NCI-H526 (cell line): ENCODE measurements at places on chromosomes 7 and 10.

DNA sequence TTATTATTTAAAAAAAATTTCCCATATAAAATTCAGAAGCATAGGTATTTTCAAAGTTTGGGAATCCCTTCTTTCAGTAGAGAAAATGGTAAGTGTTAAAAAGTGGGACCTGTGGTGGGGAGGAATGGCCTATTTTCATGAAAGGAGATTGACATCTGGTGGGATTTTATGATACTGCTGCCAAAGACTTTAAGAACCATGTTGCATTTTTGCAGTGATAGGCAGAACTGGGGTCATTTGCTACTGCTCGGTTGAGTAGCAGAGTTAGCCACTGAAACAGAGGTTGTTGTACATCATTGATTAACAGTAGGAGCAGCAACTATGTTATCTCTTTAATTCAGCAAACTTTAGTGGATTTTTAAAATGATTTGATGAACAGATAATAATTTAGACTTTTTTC is 4.4 kb downstream of the BICC1 start:
- DNase-seq, result no peak

DNA sequence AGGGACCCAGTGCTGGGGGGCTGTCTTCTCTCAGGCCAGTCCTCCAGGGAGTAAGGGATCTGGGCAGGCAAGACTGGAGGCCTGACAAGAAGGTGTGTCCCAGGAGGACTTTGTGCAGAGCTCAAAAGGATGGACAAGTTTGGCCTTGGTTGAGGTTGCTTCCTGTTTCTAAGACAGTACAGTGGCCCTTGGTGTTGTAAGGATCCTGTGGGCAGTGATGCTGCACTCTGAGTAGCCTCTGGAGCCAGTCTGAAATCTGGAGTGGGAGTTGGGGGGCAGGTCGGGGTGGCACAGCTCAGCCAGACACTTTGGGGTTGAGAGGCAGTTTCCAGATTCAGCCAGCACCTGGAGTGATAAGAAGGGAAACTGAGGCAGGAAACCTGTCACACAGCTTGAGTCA is 139.2 kb upstream of the ZMIZ1 start:
- DNase-seq, result no peak

GRCh38 chr7:19560111-19560883 is 148.5 kb downstream of the POLR1F start:
- DNase-seq, result no peak

DNA sequence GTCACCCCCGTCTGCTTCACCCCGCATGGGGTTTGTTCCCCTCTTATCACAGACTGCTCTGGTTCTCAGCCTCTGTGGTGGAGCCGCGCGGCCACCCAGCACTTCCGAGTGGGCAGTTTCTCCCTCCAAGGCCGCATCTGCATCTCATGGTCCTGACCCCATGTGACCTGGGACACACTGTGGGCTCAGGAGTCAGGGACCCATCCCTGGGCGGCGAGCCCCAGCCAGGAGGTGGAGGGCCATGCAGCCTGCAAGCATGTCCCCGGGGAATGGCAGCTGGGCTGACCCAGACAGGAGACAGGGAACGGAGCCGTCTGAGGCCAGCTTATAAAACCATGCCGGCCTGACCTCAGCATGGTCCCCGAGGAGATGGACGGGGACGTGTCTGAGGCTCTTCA is 25.2 kb upstream of the TTYH3 start:
- DNase-seq, result no peak

DNA sequence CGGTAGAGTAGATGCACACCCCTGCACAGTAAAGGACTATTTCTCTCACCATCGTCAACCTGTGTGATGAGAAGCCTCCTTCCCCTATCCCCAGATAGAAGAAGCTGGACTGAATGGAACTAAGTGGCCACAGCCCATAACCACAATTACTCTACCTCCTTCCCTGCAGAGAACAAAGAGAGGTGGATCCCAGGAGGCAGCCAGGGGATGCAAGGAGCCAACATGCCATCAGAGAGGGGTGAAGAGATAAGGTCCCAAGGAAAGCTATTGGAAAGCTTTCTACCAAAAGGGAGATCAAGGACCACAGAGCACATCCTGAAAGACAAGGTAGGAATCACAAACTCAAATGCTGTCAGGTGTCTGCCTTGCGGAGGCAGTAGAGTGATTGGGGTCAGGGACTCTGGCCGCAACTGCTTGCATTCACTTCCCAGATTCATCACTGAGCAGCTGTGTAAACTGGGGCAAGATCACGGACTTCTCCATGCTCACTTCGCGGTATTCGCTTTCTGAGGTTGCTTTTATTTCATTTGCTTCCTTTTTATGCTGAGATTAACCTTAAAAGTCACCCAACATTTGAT is 81.6 kb upstream of the MYO3A start:
- no peak for DNase-seq

GRCh38 chr7:142439739-142440138 is 181.9 kb upstream of the PRSS58 start:
- DNase-seq, result no peak

- no peak for DNase-seq
Observed at GRCh38 chr10:118798231-118798662, 43.5 kb upstream of the CACUL1 start.

DNA sequence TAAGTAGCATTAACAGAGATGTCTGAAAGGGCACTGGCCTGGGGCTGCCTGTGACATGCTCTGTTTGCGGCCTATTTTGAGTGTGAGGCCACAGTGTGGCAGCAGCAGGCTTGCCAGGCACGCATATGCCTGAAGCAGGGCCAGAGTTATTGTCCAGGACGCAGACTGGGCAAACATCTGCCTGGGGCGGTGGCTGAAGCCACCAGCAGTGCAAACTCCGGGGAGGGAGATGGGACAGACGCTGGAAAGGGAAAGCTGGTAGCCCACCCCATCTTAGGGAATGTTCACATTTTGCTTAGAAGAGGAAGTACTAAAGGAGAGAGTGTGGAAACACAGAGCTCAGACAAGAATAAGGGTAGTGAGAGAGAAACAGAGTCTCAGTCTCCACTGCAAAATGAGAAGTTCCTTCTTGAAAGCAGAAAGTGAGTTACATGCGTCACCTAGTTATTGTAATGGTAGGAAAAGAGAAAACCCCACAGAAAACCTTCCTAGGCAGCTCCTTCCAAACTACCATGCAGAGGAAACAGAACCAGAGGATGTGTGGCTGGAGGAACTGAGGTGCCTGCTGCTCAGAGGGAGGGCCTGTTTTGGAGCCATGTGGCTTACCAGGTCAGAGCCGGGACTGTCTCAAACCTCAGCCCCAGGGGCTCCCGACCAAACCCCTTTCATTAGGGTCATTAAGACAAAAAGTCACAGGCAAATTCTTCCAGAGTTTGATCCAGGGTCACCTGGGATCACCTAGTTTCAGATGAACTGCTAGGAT is 14.5 kb downstream of the AKR1B1 start:
- no peak for DNase-seq

- DNase-seq, result no peak
Observed at GRCh38 chr10:74419958-74420375, 268.9 kb downstream of the ADK start.
